Fibroblast of the aortic adventitia (primary cell): ENCODE measurements at places on chromosomes 6 and 20. TPM values are rescaled to one million over a fixed set of nuclear protein-coding genes. Genes with fewer than 3 reads are reported as not detected.

CD40 gene
- total RNA-seq = 0.45 and 1.5 TPM in 2 replicates

RCAN2 gene
- 8.0 and 14.9 TPM in 2 replicates for total RNA-seq

DNA sequence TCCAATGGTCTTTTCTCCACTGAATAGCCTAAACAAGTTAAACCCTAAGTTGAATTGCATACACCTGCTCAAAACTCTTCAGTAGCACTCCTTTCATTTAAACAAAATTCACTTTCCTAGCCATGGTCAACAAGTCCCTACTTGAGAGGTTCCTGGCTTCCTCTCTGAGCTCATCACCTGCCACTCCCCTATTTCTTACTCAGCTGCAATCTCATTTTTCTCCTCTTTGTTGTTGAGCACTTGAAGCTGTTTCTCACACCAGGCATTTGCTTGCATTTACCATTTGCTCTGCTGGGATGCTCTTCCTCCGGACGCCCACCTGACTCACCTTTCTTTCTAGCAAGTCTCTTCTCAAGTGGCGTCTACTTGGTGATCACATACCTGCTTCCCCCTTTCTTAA, 38.5 kb downstream of the EDN1 start:
- no peak for DNase-seq

DNA sequence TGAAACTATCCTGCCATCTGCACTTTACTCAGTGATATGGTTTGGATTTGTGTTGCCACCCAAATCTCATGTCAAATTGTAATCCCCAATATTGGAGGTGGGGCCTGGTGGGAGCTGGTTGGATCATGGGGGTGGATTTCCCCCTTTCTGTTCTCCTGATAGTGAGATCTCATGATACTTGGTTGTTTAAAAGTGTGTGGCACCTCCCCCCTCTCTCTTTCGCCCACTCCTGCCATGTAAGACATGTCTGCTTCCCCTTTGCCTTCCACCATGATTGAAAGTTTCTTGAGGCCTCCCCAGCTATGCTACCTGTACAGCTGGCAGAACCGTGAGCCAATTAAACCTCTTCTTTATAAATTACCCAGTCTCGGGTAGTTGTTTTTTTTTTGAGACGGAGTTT, 18.0 kb downstream of the PIGT start:
- DNase-seq = no peak

- DNase-seq = no peak
These were observed 220.7 kb downstream of the UST start for GRCh38 chr6:148967541-148967956.

SMLR1 gene
- total RNA-seq = not detected in 2 replicates

GRM4 gene
- total RNA-seq = 0.08 TPM in 1 of 2 replicates, not detected in the other

DNA sequence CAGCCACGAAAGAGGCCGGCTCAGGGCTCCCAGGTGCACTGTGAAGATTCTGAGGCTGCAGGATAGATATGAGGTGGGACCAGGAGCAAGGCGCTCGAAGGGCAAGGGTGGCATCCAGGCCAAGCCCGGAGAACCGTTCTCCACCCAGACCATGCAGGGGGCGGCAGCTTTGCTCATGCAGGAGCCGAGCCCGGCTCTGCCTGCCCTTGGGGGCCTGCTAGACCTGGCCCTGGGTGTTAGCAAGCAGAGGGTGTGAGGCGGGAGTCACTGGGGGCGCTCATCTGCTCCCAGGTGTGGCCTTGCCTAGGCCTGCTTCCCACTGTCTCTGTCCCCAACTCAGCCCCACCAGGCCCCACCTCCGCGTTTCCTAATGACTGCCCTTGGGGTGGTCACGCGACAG, 59.4 kb downstream of the WDR27 start:
- no peak for DNase-seq

DNA sequence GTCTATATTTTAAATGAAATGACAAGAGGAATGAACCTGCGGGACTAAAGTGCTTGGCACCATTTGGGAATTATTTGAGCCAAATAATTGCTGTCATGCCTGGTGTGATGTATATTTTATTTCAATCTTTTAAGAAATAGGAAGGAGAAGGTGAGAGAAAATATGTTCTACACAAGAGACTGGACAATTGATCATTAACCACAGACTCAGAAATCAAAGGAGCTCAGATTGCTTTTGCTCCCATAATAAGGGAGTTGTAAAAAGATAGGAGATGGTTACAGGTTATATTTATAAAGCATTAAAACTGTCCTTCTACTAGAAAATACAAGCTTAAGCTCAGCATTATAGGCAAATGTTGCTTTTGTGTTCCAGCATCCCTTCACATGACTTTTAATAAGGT, 515.2 kb upstream of the SULF2 start:
- no peak for DNase-seq

GRCh38 chr6:140821196-140821595, 1311.5 kb upstream of the GJE1 start:
- DNase-seq = no peak

GRCh38 chr20:37538003-37538402, 10.3 kb upstream of the BLCAP start:
- DNase-seq = peak; percentile 63

- DNase-seq = no peak
These were observed 76.0 kb downstream of the LCA5 start for GRCh38 chr6:79461205-79461604.

DNA sequence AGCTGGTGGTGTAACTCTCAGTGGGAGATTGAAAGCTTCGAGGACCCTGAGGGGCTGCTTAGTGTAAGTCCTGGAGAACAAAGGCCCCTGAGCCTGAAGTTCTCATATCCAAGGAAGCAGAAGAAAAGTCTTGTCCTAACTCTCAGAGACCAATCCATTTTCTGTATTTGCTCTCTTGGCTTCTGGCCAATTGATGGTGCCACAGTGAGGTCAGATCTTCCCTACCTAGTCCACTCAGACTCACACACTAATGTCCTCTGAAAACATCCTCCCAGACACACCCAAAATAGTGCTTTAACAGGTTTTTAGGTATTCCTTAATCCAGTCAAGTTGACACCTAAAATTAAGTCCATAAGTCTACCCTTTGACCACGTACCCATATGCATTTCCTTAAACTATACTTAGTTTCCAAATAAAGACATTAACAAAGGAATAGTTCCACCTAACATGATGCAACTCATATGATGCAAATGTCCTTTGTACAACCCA, 29.4 kb downstream of the ZNF292 start:
- no peak for DNase-seq

PLN gene
- 0.27 and 0.98 TPM in 2 replicates for total RNA-seq
